Vagina (tissue), 2 donors: ENCODE measurements at places on chromosomes 3 and 15. TPM values are rescaled to one million over a fixed set of nuclear protein-coding genes. Genes with fewer than 3 reads are reported as not detected.

Gene DUOX1
- total RNA-seq: 98.7 TPM

Gene TRIM42
- not detected for total RNA-seq

Gene ACP3
- total RNA-seq: 12.3 TPM

Gene SAMD7
- total RNA-seq: not detected

DNA sequence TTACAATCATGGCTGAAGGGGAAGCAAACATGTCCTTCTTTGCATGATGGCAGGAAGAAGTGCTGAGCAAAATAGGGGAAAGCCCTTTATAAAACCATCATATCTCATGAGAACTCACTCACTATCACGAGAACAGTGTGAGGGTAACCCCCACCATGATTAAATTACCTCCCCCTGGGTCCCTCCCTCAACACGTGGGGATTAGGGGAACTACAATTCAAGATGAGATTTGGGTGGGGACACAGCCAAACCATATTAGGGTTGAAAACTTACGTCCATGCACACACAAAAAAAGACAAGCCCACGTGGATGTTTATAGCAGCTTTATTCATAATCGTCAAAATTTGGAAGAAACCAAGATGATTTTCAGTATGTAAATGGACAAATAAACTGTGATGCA, 72.3 kb downstream of the RPL22L1 start:
- no peaks in the 10 kb centered on the region for H3K4me1 ChIP-seq
- DNase-seq: no peak
- no peaks in the 10 kb centered on the region for H3K27me3 ChIP-seq
- no peak overlapping the region for H3K27ac ChIP-seq
- no peak overlapping the region for H3K4me3 ChIP-seq

GRCh38 chr3:187265461-187265955, 26.0 kb downstream of the MASP1 start:
- peaks cover 40% of the 10 kb centered on the region for H3K4me1 ChIP-seq
- no peak overlapping the region for H3K4me3 ChIP-seq
- no peaks in the 10 kb centered on the region for H3K27me3 ChIP-seq
- H3K27ac ChIP-seq: peak overlapping the region; percentile 72

DNA sequence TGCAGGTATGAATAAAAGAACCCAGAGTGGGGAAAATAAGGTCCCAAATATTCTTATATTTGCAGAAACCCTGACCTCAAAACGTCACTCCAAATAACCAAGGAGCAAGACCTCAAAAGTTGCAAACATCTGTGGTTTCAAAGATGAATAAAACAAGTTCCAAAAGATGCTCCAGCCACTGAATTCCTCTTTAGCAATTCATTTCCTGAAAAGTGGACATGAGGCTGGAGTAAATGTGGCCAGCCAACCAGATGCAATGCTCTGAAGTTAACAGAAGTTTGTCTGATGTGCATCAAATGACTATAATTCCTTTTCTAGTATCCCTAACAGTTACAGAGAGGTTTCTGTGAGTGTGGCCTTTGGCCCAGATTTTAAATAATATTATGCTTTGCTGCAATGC, 71.2 kb upstream of the WNT5A start:
- H3K36me3 ChIP-seq: no peaks in the 10 kb centered on the region
- DNase-seq: no peak
- no peak overlapping the region for H3K27ac ChIP-seq
- H3K27me3 ChIP-seq: no peaks in the 10 kb centered on the region

DNA sequence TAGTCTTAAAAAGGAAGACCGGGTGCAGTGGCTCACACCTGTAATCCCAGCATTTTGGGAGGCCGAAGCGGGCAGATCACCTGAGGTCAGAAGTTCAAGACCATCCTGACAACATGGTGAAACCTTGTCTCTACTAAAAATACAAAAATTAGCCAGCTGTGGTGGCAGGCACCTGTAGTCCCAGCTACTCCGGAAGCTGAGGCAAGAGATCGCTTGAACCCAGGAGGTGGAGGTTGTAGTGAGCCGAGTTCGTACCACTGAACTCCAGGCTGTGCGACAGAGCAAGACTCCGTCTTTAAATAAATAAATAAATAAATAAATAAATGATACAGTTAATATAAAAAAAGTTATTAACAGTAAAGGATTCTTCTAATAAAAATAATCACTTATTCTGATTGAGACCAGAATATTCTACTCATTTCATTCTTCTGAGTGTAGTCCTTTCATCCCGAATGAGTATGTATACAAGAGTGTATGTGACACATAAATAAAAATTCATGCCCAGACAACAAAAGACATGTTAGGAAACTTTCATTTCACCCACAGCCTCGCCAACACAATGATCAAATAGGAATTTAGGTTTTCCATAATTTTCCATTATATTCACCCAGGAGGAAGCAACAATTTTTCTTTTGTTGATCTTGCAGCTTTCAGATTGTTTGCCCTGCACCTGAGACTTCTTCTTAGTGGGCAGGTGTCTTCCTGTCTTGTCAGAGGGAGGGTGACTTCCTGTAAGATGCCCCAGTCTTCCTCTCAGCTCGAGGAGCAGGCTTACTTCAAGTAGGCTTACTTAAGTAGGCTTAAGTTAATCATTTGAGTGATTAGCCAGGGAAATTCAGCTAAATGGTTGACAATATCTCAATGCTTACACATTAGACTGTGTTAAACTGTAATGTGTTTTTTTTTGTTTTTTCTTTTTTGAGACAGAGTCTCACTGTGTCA, 7.8 kb upstream of the NUP210 start:
- no peak for DNase-seq
- no peaks in the 10 kb centered on the region for H3K27me3 ChIP-seq
- H3K4me1 ChIP-seq: no peaks in the 10 kb centered on the region
- no peak overlapping the region for H3K4me3 ChIP-seq

DNA sequence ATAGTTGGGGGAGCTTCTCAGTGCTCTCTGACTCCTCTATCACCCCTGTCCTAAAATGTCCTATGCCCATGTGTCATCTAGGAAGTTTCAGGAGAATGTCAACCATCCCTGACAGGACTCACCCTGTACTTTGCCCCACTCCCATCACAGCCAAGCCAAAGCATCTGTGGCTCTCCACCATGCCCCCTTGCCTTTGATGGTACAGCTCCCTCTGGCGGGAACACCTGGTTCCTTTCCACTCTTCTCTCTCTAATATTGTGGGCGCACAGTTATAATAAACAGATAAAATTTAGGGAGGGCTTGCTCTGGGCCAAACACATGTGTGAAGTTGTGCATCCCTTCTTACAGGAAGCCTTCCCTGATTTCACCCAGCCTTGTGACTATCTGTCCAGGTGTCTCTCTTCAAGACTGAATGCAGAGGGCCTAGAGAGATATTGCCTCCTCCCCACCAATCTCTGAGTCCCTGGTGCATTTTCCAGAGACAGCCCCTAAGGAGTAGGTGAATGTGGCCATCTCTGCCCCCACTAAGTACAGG, 62.8 kb downstream of the ISG20 start:
- H3K27me3 ChIP-seq: no peaks in the 10 kb centered on the region
- peaks cover 7% of the 10 kb centered on the region for H3K4me1 ChIP-seq
- H3K4me3 ChIP-seq: no peak overlapping the region
- DNase-seq: no peak

DNA sequence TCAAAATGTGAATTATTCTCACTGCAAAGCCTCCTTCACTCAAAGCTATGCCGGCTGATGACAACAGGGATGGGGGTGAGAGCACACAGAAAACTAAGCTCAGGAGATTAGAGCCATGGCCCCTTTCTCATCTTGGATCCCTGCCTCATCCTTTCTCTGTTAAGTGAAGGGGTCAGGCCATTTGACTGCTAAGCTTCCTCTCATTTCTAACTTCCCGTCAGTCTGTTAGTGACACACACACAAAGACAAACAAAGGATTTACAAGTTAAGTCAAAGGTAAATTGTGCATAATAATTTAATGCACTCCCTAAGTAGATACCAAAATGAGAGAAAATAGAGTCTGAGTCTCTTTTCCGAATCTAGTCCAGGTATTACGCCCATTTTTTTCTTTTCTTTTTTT, 1.2 kb downstream of the SS18L2 start:
- H3K4me3 ChIP-seq: no peak overlapping the region
- H3K27ac ChIP-seq: peak overlapping the region; percentile 88
- no peaks in the 10 kb centered on the region for H3K36me3 ChIP-seq
- no peaks in the 10 kb centered on the region for H3K27me3 ChIP-seq

- H3K4me3 ChIP-seq: no peak overlapping the region
- H3K27ac ChIP-seq: no peak overlapping the region
- DNase-seq: no peak
- no peaks in the 10 kb centered on the region for H3K36me3 ChIP-seq
Observed at GRCh38 chr3:107082527-107082926, 294.7 kb upstream of the CCDC54 start.

GRCh38 chr3:38401246-38401962, 52.3 kb upstream of the ACVR2B start:
- no peak overlapping the region for H3K27ac ChIP-seq
- no peaks in the 10 kb centered on the region for H3K27me3 ChIP-seq
- DNase-seq: peak; percentile 58
- no peak overlapping the region for H3K4me3 ChIP-seq
- peaks cover 17% of the 10 kb centered on the region for H3K36me3 ChIP-seq
- H3K4me1 ChIP-seq: peaks cover 13% of the 10 kb centered on the region

DNA sequence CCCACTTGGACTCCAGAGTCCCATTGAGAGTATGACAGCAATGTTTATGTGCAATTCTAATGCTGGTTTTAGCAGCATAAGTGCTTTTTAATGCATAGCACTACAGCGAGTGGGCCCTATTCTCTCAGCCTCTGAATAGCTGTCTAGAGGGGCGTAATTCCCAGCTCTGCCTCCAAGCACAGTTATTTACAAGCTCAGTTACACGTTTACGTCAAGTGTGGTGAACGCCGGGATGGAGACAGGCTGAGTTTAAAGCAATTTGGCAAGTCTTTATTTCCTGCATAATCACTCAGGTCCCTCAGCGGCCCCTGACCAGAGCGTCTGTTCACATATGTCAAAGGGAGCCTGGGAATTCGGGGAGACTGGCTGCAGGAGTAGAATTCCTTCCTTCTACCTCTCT, 43.9 kb downstream of the SOX14 start:
- no peaks in the 10 kb centered on the region for H3K27me3 ChIP-seq
- no peak for DNase-seq
- no peaks in the 10 kb centered on the region for H3K36me3 ChIP-seq
- H3K4me3 ChIP-seq: no peak overlapping the region
- H3K4me1 ChIP-seq: no peaks in the 10 kb centered on the region
- no peak overlapping the region for H3K27ac ChIP-seq
